ENCODE measurements at places on chromosomes 3 and 15.

- no peak for DNase-seq
Measured at GRCh38 chr3:195446359-195446758, 3.5 kb upstream of the ACAP2 start.

GRCh38 chr3:4976109-4976508, 3.1 kb upstream of the BHLHE40 start:
- no peak for DNase-seq

- no peak for DNase-seq
Measured at GRCh38 chr3:143896486-143896885, 48.2 kb upstream of the SLC9A9 start.

DNA sequence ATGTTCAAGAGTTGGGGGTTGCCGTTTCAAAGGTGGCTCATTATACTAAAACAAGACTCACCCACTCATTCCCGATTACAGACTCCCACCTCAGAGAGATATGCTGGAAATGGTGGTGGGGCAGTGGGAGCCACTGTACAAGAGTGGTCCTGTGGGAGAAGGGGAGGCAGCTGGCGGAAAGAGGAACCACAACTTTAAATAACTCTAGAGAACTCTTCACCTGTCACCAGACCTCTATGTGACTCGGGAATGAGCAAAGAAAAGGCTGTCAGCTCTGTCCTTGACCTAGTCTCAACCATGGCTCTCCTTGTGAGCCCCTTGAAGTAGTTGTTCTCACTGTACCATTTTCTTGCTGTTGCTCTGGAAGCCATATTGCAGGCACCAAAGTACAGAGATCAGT, 293.8 kb downstream of the CHST2 start:
- no peak for DNase-seq

GRCh38 chr15:80401456-80401855, 2.7 kb upstream of the ARNT2 start:
- no peak for DNase-seq

- no peak for DNase-seq
Measured at GRCh38 chr3:37793889-37794591, 67.6 kb upstream of the CTDSPL start.

Data from coronary artery (tissue), 2 donors.